ENCODE measurements at places on chromosomes 16 and 17.

DNA sequence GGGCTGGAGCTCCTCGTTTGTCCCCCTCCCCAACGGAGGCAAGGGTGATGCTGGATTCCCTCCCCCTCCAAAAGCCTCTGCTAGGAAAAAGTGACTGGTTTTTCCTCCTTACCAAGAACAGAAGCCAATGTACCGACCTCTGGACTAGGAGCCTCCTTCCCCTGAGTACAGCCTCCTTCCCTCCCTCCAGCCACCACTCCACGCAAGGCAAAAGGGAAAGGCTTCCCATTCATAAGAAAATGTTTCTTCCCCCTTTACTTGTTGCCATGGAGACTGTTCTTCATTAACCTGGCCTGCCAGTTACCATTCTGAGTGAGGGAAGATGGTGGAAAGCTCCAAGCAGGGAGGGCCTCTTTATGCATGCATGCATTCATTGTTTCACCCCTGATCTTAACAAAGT, 4.3 kb upstream of the PIMREG start:
- no peak for DNase-seq

DNA sequence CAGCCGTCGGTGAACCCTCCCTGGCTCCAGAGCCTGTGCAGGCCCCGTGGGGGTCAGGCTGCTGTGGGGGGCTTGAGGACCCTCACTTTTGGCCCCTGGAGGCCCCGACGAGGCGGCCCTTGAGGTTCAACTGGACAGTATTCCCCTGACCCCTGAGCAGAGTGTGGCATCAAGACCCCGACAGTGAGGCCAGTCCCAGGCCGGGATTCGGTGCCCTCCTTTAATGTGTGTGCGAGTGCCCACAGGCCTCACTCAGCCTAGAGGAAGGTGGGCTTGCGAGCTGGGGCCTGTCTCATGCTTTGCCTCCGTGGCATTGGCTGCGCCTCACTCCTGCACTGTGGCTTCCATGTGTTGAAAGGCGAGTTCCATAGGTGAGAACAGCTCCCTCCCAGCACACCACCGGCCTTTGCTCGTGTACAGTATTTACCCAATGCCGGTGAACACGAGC, 94.5 kb downstream of the METRNL start:
- no peak for DNase-seq

DNA sequence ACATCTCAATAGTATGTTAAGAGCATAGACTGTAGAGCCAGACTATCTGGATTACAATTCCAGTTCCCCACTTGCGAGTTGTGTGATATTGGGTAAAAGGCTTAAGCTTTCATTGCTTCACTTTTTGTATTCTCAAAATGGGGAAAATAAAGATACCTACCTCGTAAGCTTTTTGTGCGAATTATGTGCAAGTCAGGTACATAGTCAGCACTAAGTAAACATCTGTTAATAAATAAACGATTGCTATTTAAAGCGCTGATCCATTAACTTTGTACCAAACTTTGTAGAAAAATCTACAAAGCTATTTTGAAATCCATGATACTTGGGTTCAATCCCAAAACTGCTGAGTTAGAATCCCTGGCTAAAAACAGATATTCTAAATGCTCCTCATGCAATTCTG, 19.6 kb downstream of the ABCA6 start:
- DNase-seq: no peak

- DNase-seq: peak; percentile 58
Measured at GRCh38 chr16:67641779-67642708, 2.9 kb upstream of the CARMIL2 start.

DNA sequence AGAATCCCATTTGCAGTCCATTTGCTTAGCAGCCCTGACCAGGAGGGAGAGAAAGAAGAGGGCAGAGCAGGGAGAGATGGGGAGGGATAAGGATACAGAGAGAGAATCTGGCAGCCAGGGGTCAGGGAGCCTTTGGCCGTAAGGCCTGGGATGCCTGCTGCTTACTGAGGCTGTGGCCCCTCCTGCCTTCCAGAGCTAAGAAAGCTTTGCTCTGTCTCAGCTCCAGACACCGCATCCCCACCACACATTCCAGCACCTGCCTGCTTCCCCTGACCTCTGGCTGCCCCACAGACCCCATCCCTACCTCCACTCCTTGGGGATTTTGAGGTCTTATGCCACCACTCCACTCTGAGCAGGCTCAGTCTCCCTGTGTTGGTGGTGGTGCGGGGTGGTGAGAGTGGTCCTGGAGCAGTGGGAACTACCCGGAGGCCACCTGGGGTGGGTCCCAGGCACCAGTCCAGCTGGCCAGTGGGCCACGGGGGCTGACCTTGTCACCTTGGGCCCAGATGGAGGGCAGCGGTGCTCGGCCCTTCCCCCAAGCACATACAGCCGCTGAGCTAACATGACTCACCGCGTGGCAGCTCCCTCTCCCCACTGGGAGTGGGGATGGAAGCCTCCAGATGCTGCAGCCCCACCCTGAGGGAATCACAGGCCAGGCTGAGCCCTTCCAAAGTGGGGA, 58.3 kb downstream of the RAI1 start:
- peak; percentile 78 for DNase-seq

Measured in head of caudate nucleus (tissue), 42 donors.